Right renal cortex interstitium (tissue), 3 donors: ENCODE measurements at places on chromosomes 4 and X.

- DNase-seq: no peak
Observed at GRCh38 chr4:72112514-72113156, 80.8 kb downstream of the NPFFR2 start.

DNA sequence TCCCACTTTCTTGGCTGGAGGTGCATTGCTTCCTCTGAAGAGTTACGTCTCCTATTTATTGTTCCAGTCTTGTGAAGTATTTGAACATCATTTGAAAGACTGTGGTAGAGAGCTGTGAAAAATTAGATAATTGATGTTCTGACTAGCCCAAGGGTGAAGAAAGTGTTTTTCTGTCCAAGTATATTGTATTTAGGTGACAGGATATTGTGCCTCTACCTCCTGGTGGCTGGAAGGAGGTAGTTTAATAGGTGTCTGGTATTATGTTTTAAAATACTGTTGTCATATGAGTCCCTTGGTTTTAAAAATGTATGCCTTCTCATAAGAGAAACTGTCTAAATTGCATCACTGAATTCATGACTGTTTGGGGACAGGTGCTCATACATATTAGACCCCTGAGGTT lies 226.0 kb downstream of the SPRY1 start:
- DNase-seq: no peak

DNA sequence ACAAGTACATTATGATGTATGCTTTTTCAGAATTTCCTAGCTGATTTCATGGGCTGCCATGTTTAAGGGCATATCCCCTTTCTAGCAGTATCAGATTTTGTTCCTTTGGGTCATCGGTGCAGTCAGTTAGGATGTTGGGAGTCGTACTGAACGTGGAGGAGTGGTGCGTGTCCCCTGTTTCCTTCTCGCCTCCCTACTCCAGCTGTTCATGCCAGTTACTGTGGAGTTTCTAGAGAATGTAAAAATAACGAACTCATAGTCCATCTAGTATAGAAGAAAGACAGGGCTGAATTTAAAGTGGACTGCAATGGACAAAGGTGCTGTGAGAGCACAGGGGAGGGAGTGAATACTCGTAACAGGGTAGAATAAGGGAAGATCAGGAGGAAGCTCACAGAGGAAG lies 111.3 kb downstream of the CEP135 start:
- DNase-seq: no peak

DNA sequence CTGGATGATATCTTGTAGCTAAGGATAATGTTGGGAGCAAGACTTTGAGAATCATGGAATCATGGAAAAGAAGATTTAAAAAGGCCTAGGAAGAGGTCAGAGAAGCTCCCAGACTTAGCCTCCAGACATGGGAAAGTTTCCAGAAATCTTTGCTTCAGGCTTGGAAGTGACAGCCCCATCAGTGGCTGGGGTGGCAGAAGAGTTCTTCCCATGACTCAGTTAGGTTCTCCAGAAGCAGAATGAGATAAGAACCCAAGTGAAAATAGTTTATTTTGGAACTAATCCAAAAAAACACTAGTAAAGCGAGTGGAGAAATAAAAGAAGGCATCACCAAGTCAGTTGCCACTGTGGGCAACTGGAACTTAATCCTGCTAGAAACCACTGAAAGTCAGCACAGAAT lies 506.9 kb downstream of the MID1IP1 start:
- DNase-seq: no peak

DNA sequence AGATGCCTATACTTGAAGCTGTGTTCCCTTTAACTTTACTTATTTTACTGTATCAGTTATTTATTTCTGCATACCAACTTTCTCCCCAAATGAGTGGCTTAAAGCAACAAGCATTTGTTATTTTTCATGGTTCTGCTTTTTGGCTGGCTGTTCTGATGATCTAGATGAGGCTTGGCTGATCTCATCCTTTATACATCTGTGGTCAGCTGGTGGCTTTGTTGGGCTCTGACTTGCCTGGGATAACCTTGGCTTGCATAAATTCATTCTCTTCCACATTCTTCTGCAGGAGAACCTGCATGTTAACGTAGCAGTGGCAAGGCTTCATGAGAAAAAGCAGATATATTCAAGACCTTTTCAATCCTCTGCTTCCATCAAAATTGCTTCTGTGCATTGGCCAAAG lies 1317.6 kb downstream of the ADGRL3 start:
- DNase-seq: no peak

GRCh38 chr4:6754481-6755087 lies 27.9 kb upstream of the KIAA0232 start:
- DNase-seq: no peak

- DNase-seq: no peak
Observed at GRCh38 chr4:52825460-52826090, 36.5 kb upstream of the RASL11B start.

GRCh38 chr4:4625488-4625887 lies 83.6 kb upstream of the STX18 start:
- no peak for DNase-seq

GRCh38 chrX:154002215-154002719 lies 17.4 kb downstream of the IRAK1 start:
- no peak for DNase-seq

GRCh38 chrX:1386338-1387127 lies 5.4 kb downstream of the SLC25A6 start:
- DNase-seq: no peak

DNA sequence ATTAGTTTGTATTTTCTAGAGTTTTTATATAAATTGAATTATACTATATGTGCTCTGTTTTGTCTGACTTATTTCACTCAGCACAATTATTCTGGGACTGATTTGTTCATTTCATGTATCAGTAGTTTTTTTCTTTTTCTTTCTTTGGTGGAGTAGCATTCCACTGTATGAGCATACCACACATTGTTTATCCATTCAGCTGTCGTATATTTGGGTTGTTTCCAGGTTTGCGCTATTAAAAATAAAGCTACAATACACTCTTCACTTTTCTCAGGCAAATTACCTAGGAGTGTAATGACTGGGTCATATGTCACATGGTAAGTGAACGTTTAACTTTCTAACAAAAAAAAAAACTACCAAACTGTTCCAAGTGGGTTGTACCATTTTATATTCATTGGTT lies 9.6 kb upstream of the OTUD4 start:
- no peak for DNase-seq

DNA sequence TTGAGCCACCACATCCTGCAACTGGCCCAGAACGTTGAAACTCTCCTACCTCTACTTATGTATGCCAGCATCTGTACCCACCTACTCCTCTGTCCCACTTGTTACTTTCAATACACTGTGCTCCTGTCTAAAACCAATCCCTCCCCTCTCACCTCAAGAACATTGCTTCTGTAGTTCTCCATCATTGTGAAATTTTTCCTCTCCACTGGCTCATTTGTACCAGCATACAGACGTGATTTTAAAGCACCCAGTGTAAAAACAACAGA lies 25.5 kb upstream of the USO1 start:
- DNase-seq: no peak

DNA sequence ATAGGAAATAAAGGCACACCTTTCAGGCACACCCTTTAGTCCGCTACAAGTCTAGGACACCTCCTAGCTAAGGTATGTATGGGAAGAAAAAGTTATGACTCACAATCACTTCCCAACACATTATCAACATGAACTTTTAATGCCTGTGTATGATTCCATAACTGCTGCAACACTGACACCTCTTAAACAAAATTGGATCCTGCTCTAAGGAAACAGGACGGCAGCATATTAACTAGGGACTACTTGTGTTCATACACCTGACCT lies 2.4 kb upstream of the PPP3CA start:
- no peak for DNase-seq
